ENCODE measurements at places on chromosomes 12 and 14.

- no peak for DNase-seq
Observed at GRCh38 chr12:44077294-44077693, 241.4 kb downstream of the TMEM117 start.

GRCh38 chr12:105331805-105332251, 1.3 kb downstream of the C12orf75 start:
- no peak for DNase-seq

DNA sequence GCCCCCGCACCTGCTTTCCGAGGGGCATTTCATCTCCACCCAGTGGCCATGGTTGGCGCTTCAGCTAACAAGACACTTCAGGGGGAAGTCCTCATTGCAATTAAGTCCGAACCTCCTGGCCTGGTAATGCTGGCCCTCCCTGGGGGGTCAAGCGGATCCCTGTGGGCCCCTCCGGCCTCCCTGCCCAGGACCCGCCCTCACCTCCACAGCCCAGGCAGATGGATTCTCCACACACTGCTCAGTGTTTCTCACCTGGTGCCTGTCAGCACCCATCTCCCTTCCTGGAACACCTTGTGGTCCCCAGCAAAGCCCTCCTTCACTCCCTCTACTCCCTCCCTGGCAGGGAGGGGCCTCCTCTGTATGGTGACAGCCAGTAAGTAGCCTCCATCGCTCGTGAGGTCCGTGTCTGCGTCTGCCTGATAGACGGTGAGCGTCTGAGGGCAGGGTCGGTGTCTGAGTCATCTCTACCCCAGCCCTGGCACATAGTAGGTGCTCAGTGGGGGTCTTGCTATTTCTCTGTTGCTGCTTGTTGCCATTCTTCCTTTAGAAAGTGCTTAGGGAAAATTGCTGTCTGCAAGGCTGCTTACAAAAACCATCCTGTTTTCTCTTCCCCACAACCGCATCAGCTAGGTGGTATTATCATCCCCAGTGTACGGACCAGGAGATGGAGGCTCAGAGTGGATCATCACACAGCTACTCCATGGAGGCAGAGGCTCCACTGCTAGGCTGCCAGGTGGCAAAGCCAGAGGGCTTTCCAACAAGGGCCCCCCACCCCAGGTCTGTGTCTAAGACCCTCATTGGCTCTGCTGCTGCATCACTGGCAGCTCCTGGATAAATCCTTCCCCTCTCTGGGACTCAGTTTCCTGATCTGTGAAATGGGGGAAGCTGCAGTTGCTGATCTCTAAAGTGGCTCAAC, 39.7 kb upstream of the EML1 start:
- no peak for DNase-seq

DNA sequence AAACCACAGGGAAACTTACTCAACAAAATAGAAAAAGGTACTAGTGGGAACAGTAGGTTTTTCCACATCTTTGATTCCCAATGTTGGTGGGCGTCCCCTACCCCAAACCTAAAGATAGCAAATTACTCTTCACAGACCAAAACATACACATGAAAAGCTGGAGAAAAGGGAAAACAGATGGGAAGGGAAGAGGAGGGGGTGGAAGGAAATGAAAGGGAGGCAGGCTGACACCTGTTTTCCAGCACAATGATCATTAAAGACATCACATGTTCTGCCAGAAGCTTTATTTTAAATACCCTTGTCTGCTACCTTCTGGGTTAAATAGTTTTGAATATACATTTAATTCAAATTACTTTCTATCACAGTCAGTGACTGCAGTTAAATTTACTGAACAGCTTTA, 1617.9 kb upstream of the SEL1L start:
- no peak for DNase-seq

- DNase-seq, result no peak
Observed at GRCh38 chr14:105066240-105067071, 1.2 kb upstream of the GPR132 start.

Measured in stimulated activated naive CD4-positive, alpha-beta T cell (primary cell).